Epithelial cell of proximal tubule (primary cell): ENCODE measurements at places on chromosomes 12 and 14.

DNA sequence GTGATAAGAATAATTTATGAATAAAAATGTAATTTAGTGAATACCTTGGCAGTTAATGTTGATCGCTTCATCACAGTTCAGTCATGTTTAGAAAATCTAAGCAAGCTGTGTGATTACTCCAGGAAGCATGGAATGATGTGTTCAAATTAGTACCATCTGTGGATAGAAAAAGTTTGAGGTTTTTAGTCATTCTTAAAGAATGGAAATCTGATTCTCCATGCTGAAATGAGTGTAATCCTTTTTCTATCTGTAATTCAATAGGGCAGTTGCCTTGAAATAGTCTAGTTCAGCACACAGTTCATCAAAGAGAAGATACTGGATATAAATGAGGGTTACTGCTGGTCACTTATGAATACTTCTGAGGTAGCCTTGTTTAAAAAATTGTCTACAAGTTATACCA is 127.2 kb upstream of the MYF6 start:
- DNase-seq, result no peak

GRCh38 chr14:75578102-75578785 is at the start of gene FLVCR2:
FLVCR2 (plus strand) TSS chr14:75578620; CDS start chr14:75578973, 353 bp downstream.
- DNase-seq, result no peak

- DNase-seq, result no peak
These were observed 7.2 kb downstream of the MFAP5 start for GRCh38 chr12:8655421-8655820.

DNA sequence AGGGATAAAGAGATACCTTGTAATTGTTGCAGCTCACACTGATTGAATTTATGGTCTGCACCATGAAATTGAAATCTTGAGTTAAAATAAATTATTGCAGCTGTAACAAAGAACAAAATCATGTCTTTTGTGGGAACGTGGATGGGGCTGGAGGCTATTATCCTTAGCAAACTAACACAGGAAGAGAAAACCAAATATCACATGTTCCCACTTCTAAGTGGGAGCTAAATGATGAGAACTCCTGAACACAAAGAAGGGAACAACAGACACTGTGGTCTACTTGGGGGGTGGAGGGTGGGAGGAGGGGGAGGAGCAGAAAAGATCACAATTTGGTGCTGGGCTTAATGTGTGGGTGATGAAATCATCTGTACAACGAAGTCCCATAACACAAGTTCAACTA is 22.6 kb downstream of the ERP27 start:
- no peak for DNase-seq

- no peak for DNase-seq
These were observed 49.8 kb upstream of the ANO6 start for GRCh38 chr12:45166056-45166455.

GRCh38 chr12:116441292-116441691 is 117.9 kb upstream of the MAP1LC3B2 start:
- no peak for DNase-seq

- no peak for DNase-seq
These were observed 5.4 kb downstream of the DDN start for GRCh38 chr12:48993787-48994186.

DNA sequence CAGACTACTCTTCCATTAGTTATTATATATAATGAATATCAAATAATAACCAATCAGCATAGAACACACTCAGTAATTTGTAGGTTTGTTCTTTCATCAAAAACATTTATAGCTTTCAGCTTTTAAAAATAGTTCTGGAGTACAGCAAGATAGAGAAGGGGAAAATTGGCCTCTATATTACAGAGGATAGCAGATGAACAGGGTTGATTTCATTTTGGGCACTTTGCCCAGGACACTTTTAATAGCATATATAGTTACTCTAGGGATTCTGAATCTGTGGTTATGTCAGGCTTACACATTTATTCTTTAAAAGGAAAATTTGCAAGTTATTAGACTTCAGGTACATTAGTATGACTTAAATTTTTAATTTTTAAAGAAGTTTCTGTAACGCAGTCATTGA is 52.6 kb downstream of the IFT81 start:
- no peak for DNase-seq

DNA sequence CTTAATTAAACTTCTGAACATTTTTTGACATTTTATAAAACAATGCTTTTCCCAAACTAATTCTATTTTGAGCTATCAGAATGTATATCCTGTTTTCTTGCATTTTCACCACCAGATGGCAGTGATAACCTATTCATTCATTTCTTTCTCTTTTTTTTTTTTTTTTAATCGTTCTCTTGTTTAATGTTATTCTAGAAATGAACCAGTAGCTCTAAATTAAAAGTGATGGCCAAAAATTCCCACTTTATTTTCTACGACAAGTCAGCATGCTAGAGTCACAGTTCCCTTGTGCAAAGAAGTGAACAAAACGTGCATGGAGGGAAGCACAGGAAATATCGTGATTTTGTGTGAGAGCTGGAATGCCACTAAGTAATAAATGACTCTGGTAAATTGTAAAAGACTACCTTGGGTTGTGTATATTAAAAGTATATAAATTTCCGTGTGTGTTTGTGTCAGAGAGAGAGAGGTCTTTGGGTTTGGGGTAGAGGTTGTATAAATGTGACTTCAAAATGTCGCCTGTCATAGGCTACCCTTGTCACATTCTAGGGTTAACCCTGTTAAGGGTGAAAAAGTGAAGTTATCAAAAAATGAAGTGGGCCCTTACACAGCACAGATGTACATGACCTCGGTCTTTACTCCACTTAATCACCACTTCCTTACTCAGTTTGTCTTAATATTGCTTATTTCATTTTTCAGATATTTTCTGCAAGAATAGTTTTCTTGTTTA is 40.4 kb upstream of the LDHB start:
- no peak for DNase-seq

DNA sequence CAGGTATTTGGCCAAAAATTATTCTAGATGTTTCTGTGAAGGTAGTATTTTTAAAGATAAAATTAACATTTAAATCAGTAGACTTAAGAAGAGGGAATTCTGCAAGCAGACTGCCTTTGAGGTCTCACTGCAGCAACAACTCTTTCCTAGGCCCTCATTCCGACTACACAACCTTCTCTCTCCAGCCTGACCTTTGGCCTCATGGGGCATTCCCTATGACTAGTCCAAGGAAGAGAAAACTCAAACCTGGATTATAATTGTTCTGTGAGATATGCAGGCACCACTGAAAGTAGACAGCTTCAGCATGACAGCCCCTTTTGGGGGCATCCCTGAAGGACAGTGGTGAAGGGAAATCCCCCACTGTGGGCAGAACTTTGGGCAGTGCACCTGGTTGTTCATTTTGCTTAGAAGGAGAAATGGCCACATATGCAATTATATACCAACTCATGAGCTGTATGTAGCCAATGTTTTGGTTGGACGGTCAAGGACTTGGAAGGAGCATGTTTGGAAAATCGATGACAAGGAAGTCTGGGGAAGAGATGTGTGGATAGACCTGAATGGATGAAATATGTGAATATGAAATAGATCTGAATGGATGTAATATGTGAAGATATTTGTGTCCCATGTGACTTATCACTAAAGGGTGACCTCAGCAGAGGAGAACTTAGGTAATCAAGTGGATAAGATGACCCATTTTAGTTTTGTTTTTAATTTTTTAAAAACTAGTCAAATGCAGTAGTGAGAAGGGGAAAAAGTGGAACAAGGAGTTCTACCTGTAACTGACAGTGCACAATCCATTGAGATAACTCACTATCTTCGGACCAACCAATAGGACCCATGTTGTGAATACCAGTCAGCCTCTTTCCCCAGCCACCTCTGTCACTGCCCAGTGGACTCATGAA is 233.3 kb upstream of the FOXN3 start:
- DNase-seq, result no peak

DNA sequence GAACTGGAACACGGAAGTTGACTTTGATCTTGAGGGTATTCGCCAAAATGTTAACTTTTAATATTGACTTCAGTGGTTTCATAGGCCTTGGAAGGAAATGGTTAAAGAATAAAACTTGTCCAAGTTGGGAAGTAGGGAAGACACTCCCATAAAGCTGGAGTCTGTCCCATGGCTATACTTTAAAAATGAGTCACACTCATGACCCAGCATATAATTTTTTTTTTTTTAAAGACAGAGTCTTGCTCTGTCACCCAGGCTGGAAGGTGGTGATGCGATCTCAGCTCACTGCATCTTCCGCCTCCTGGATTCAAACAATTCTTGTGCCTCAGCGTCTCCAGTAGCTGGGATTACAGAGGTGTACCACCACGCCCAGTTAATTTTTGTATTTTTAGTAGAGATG is 19.6 kb downstream of the TMPRSS12 start:
- DNase-seq, result no peak

DNA sequence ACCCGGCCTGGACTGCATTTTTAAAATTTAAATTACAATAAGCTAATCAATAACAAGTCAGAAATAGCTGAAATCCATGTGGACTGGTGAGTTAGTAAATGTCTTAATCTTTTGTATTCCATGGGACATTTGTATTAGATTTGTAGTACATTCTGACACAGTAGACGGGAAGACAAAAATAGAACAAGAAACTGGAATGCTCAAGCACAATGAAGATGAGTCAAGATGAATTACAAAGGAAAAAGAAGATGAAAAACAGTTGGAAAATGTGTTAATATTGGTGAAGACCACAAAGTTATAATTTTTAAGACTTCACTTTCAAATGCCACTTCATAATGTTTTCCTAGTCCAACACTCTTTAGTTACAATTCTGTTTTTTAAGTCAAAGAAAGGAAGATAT is 97.8 kb upstream of the FERMT2 start:
- DNase-seq, result no peak

DNA sequence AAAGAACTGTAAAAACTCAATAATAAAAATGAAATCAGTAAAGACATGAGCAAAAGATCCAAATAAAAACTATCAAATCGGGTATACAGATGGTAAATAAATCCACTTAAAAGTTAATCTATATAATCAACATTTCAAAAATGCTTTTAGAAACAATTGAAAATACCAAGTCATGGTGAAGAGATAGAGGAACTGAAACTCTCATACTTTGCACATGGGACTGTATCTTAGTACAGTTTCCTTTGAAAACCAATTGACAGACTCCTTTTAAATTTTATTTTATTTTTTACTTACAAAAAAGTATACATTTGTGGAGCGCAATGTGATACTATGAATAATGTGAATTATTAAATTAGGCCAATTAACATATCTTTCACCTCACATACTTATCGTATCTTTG is 98.6 kb upstream of the FAR2 start:
- no peak for DNase-seq
